ENCODE measurements at places on chromosomes 1 and 21. TPM values are rescaled to one million over a fixed set of nuclear protein-coding genes. Genes with fewer than 3 reads are reported as not detected.

The TNNI3K gene
- total RNA-seq: not detected

The RASSF5 gene
- total RNA-seq: 0.89 TPM

The OR4F16 gene
- not detected for total RNA-seq

The B3GALT5 gene
- total RNA-seq: under 0.01 TPM

The PLEKHM2 gene
- 27.6 TPM for total RNA-seq

The CADM3 gene
- total RNA-seq: under 0.01 TPM

The IL6R gene
- 2.1 TPM for total RNA-seq

The KRTAP12-1 gene
- total RNA-seq: not detected

The G0S2 gene
- total RNA-seq: 63.6 TPM

The CR1L gene
- not detected for total RNA-seq

The LRRC71 gene
- 0.15 TPM for total RNA-seq

The DNAI4 gene
- total RNA-seq: 1.6 TPM
